ENCODE measurements at places on chromosomes 2 and 18. TPM values are rescaled to one million over a fixed set of nuclear protein-coding genes. Genes with fewer than 3 reads are reported as not detected.

UGT1A5 gene
- not detected for total RNA-seq

XDH gene
- not detected for total RNA-seq

HAAO gene
- not detected for total RNA-seq

FAM237A gene
- total RNA-seq = not detected

EML6 gene
- 0.20 TPM for total RNA-seq

ATP6V1B1 gene
- total RNA-seq = 0.12 TPM

SERPINB11 gene
- not detected for total RNA-seq

PLCD4 gene
- total RNA-seq = 4.0 TPM

CRYGD gene
- not detected for total RNA-seq

C2orf69 gene
- 7.3 TPM for total RNA-seq

POTEI gene
- not detected for total RNA-seq

CRYBA2 gene
- total RNA-seq = not detected

DRC1 gene
- total RNA-seq = not detected

SULT1C2 gene
- not detected for total RNA-seq

RND3 gene
- total RNA-seq = 97.6 TPM

ACVR1C gene
- total RNA-seq = 0.06 TPM

FAP gene
- 21.8 TPM for total RNA-seq

ERICH2 gene
- not detected for total RNA-seq

CCDC74A gene
- 5.5 TPM for total RNA-seq

ANKRD30BL gene
- not detected for total RNA-seq

FAM124B gene
- 0.39 TPM for total RNA-seq

CFAP221 gene
- total RNA-seq = not detected

IGFBP5 gene
- total RNA-seq = 5.1 TPM

ALKAL2 gene
- not detected for total RNA-seq

SERPINB12 gene
- total RNA-seq = not detected

GALNT5 gene
- 11.3 TPM for total RNA-seq

GMPPA gene
- 52.9 TPM for total RNA-seq

C1D gene
- 25.8 TPM for total RNA-seq

RUFY4 gene
- total RNA-seq = not detected

SLC40A1 gene
- total RNA-seq = 19.7 TPM

ANKRD23 gene
- 1.1 TPM for total RNA-seq

IL1F10 gene
- not detected for total RNA-seq

GYPC gene
- 53.5 TPM for total RNA-seq

GKN1 gene
- not detected for total RNA-seq

TTLL4 gene
- total RNA-seq = 15.7 TPM

PLEK gene
- not detected for total RNA-seq

MOGAT1 gene
- total RNA-seq = not detected

DSG4 gene
- not detected for total RNA-seq

ESPNL gene
- 2.0 TPM for total RNA-seq

LYG2 gene
- total RNA-seq = not detected

NEU2 gene
- not detected for total RNA-seq

RTTN gene
- total RNA-seq = 4.4 TPM

ODC1 gene
- 30.9 TPM for total RNA-seq

TMEM247 gene
- not detected for total RNA-seq

All from cardiac ventricle fibroblast (primary cell).